ENCODE measurements at places on chromosomes 1 and 21.

GRCh38 chr21:42527489-42528158 is 14.0 kb downstream of the SLC37A1 start:
- DNase-seq = no peak

- no peak for DNase-seq
Observed at GRCh38 chr21:42835611-42836401, 43.5 kb downstream of the WDR4 start.

DNA sequence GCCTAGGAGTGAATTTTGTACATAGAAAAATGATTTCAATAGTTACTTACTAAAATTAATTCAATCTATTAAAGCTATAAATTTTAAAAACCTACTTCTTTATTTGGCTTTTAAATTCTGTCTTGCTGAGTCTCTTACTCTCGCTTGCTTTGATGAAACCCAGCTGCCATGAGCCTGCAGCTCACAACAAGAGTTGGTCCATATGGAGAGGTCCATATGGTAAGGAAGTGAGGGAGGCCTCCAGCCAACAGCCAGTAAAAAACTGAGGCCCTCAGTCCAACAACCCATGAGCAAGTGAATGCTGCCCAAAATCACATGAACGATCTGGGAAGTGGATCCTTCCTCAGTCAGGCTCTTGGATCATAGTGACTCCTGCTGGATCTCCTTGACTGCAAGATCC is 89.9 kb upstream of the CXADR start:
- no peak for DNase-seq

GRCh38 chr1:182235604-182235951 is 156.0 kb downstream of the GLUL start:
- peak; percentile 12 for DNase-seq

GRCh38 chr1:109225711-109226445 is 12.2 kb downstream of the SARS1 start:
- no peak for DNase-seq

- DNase-seq = no peak
Observed at GRCh38 chr1:225412803-225413351, 15.0 kb downstream of the LBR start.

GRCh38 chr1:1157426-1157913 is 16.2 kb upstream of the TTLL10 start:
- peak; percentile 88 for DNase-seq

DNA sequence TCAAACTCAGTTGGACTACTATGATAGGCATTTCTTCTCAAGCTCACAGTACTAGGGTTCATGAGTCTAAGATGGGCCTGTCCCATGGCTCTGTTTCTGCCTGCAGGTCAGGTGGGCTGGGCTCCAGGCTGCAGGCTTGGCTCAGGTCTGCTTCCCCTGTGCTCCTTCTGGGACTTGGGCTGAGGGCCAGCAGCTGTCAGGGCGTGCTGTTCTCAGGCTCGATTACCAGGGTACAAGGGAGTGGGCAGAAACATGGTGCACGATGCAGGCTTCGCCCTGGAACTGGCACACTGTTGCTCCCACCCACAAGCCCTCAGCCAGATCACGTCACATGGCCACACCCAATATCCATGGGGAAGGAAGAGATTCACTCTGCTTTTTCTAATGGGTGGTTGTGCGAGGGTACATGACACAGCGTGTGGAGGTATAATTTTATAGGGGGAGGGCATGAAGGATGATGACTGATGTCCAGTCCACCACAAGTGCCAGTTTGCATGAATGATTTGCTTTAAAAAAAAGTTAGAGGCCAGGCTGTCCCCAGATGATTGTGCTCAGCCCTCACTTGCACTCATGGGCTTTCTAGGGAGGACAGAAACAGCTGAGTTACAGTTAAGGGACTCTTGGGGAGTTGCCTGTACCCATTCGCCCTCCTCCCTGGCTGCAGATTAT is 118.0 kb downstream of the ACTL8 start:
- DNase-seq = no peak

DNA sequence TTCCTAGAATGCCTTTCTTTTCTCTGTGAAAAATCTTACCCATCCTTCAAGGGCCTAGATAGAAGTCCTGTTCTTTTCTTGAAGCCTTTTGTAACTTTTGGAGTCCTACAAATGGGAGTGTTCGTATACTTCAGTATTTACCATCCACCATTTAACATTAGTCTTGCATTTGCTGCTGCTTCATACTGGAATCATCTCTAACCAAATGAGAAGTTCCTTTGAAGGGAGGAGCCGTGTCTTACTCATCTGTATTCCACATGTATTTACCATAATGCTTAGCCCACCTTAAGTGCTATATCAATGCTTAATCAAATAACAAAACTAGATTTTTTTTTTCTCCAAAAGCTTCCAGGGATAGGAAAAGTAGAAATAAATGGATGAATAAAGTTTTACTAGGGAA is 7.1 kb downstream of the PRDX6 start:
- DNase-seq = no peak

GRCh38 chr1:25621876-25622275 is 5.3 kb downstream of the MAN1C1 start:
- no peak for DNase-seq

DNA sequence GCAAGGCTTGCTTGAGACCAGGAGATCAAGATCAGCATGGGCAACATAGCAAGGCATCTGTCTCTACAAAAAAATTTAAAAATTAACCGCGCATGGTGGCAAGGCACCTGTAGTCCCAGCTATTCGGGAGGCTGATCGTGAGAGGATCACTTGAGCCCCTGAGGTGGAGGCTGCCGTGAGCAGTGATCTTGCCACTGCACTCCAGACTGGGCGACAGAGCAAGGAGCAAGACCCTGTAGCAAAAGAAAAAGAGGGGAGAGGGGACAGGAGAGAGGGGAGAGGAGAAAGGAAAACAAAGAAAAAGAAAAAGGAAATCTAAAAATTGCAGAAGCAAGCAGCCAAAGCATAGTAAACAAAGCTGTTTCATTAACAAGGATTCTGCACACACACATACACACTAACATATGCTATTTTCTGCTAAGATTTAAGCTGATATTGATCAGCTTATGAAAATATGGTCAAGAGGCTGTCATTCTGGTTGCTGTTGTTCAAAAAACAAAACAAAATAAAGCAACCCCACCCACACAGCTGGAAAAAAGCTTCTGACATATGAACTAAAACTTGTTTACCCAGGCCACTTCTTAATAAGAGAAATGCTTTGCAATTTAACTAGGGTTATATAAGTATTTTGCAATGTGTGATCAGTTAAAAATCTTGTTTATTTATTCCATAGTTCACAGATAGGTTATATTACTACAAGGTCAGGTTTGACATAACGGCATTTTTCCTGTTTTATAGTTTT is 1.8 kb downstream of the ARNT start:
- DNase-seq = peak; percentile 36

DNA sequence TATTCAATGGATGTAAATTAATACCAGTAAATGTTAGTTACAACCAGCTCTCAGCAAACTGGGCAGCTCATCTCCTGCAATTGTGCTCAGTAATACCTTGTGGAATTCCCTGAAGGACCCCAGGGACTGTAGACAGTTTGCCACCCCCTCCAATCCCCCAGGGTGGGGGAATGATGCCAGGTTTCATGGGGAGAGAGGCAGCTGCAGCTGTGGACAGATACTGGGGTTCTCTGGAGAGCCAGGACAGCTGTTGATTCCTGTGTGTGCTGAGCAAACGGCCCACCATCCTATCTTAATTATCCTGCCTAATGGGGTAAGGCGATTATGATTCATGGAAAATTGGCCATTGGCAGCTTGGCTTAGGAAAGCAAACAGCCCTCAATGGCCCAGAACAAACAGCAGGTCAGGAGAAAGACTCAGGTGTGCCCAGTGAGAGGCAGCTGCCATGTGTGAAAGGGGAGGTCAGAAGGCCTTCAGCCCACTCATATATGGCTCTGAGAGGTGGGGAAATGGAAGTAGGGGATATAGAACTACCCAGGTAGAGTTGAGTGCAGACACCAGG is 148.9 kb upstream of the CTTNBP2NL start:
- DNase-seq = no peak

DNA sequence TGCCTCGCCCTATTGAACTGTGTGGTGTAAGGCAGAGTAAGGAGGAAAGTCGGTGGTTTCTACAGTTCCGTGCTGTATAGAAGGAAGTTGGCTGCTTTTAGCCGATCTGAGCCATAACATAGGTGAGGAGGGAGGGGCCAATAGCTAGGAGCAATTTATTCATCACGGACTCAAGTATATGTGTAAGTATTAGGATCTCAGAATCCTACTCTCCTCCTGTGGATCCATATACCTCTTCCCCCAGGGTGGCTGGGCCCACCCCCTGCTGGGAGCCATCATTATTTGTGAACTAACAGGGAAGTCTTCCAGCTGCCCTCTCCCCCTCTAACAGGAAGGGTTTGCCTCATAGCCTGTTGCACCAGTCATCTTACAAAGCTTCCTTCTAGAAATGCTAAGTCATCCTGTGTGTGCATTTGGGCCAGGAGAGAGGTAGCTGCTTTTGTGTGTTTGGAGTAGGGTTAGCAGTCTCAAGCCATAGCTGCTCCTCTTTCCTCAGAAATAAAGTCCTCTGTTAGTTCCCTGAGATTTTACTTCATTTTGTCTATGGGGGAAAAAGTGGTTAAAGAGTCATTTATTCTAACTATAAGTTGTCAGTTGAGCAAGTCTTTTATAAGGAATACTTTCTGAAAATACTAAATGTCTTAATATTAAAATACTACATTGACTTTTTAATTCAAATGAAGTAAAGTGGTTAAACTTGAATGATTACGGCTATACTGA is 14.9 kb upstream of the CENPS start:
- peak; percentile 94 for DNase-seq

- DNase-seq = no peak
Observed at GRCh38 chr1:208159555-208160258, 84.5 kb downstream of the PLXNA2 start.

DNA sequence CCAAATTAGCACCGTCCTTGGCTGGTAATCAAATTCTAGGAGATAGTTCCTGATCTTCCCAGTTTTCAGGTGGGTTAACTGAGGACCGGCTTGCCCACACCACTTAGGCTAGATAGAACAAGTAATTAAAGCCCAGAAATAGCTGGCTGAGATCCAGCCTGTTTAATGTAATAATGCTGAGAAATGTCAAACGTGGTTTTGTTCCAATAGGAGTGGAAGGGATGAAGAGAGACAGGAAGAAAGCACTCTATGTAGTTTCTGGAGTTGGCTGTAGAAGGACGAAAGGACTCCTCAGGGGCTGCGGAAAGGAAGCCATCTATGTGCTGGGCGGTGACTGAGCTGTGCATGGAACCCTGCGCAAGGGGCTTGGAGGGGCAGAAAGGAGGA is 18.6 kb downstream of the NAV1 start:
- no peak for DNase-seq

DNA sequence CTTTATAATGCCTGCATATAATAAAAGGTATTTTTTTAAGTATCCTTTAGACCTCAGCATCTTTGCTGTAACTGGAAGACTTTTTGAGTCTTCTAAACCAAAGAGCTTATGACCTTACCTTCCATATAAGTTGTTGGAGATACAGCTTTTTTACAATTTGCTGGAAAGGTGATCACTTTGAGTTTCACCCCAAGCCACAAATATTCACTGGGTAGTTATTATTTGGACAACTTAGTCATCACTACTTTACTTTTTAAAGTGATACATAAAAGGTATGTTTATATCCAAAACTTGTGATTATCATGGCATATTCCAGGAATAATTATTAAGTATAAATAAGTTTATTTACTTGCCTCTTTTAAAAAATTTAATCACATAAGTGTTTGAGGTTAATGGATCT is 246.7 kb upstream of the NRIP1 start:
- DNase-seq = no peak

DNA sequence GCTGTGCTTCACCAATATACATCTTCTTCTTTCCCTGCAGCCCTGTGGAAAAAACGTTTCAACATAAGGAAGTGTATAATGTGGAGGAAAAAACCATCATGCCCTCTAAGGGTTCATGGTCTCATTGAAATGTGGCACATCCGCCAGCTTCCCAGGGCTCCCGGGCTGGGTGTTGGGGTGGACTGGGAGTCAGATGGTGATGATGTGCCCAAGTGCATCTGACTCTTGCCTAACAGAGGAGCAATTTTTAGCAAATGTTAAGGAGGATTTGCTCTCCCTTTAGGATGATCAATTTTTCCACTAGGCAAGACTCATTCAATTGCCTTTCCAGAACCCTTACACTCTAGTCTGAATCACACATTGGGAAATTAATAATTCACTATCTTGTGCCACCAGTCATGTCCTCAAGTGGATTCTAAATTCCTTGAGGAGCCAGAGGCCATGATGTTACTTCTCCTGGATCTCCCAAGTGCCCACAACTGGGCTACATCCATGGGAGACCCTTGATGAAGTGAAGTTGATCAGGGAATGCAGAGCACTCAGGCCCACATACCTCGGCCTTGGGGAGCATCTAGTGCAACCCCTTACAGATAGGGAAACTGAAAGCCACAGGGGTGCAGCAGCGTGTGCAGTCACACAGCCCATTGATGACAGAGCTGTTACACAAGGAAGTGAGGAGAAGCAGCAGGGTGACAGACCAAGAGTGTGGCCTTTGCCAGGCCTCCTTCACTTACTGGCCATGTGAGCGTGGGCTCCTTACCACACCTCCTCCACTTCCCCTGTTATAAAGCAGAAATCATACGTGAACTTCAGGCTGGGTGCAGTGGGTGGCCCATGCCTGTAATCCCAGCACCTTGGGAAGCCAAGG is 100.0 kb upstream of the SLC44A3 start:
- peak; percentile 95 for DNase-seq

- DNase-seq = no peak
Observed at GRCh38 chr1:98854137-98854536, 150.5 kb downstream of the PLPPR5 start.

DNA sequence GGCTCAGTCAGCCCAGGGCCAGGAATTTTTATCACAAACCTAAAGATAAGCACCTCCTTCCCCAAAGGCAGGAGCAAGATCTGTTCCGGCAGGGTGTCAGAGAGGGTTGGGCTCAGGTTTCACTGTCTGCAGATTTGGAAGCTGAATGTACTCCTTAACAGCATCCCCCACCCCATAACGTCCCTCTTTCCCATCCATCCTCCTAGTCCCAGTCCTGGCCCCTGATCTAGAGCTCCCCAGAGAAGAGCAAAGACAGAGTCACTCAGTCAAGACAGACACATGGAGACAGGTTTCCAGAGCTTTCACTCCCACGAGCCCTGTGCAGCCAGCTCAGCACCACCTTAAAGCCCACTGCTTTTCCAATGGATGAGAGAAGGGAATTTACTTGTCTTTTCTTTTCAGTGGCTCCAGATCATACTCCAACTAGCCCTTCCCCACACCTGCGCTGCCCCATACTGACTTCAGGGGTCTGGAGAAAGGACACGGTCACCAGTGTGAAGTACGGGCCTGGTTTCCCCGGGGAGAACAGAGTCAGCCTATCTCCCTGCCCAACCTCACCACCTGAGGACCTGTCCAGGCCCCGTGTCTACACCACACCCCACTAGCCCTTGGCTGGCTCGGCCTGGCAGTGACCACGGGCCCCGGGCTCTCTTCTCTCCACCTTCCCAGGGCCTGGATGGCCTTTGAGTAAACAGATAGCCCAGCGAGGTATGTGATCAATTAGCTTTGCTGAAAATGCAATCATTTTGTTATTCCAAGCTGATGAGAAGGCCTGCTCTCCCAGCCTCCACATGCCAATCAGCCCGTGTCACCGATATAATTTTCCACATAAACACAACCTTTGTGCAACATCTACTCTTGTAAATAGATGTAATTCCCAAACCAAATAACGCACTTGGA is 249.1 kb downstream of the FOXD2 start:
- no peak for DNase-seq

- no peak for DNase-seq
Observed at GRCh38 chr1:60376196-60376595, 302.6 kb upstream of the C1orf87 start.
